ENCODE measurements at places on chromosomes 3 and 15. TPM values are rescaled to one million over a fixed set of nuclear protein-coding genes. Genes with fewer than 3 reads are reported as not detected.

GRCh38 chr3:13134166-13134878 is 61.1 kb upstream of the IQSEC1 start:
- no peak for DNase-seq

DNA sequence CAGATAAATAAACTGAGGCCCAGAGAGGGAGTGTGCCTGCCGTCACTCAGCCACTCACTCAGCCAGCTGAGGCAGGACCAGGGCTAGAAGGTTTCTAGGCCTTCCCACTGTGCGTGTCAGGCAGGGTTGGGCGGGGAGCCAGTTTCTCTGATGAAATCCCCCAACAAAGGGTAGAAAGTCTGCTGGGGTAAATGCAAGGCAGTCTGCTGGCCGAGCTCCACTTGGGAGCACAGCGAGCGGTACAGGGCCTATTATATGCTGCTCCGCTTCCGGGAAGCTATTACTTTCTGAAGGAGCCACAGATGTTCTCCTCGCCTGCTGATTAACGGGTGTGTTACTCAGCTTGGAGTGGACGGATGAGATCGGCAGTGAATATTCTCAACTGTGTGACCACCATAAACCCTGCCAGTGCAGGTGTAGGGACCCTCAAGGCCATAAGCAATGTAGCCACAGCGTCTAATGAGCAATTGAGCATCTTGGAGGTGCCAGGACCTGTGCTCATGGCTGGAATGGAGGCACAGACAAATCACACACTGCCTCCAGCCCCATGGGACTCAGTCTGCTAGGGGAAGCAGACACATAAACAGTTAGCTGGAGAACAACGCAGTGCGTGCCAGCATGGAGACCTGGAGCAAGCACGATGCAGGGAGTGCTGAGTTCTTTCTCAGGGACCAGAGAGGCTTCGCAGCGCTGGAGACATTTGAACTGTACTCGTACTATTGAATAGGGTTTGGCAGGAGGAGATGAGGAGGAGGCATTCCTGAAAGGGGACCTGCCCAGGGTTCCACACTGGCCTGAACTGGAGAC is 42.1 kb downstream of the CORO2B start:
- no peak for DNase-seq

GRCh38 chr15:70291305-70292075 is 193.8 kb upstream of the TLE3 start:
- DNase-seq, result no peak

GRCh38 chr3:191634902-191635301 is 173.9 kb downstream of the PYDC2 start:
- DNase-seq, result no peak

DNA sequence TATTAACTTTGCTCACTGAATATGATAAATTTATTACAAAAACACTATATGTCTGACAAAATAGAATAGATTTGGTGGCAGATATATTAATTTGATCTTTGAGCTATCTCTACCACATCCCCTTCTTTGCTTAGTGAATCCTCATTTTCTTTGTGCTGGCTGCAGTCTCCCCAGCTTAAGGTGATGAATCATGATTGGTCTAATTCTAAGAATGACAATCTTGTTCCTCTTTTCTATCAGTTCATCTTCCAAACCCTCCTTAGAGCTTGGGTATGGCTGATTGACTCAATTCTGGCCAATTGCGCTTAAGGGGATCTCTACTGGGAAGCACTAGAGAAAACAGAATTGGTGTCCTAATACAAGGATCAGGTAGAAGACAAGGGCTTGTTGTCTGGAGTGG is 309.6 kb upstream of the GOLIM4 start:
- DNase-seq, result no peak

DNA sequence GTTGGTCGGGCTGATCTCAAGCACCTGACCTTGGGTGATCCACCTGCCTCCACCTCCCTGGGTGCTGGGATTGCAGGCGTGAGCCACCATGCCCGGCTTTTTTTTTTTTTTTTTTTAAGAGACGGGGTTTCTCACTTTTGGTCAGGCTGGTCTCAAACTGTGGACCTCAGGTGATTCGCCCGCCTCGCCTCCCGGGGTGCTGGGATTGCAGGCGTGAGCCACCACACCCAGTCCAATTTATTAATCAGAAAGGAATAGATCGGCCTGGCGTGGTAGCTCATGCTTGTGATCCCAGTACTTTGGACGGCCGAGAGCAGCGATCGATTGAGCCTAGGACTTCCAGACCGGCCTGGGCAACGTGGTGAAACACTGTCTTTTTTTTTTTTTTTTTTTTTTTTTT is 13.9 kb upstream of the GOLGA8M start:
- no peak for DNase-seq

DNA sequence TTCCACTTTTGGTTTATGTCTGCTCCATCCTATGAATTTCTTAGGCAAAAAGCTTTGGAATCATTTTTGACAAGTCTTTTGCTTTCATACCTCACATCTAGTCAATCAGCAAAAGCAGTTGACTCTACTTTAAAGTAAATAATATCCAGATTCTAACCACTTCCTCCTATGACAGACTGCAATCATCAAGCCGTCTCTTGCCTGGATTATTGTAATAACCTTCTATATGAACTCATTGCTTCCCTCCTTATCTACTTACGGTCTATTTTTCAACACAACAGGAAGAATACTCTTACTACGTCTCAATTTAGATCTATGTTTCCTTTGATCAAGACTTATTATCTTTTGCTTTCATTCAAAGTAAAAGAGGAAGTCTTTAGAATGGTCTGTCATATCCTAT is 20.7 kb downstream of the CLDN1 start:
- no peak for DNase-seq

GRCh38 chr3:54356261-54357045 is 234.1 kb downstream of the CACNA2D3 start:
- DNase-seq, result no peak

DNA sequence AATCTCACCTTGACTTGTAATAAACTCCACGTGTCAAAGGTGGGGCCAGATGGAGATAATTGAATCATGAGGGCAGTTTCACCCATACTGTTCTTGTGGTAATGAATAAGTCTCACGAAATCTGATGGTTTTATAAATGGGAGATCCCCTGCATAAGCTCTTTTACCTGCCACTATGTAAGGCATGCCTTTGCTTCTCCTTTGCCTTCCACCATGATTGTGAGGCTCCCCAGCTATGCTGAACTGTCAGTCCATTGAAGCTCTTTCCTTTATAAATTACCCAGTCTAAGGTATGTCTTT is 45.5 kb downstream of the SUCNR1 start:
- no peak for DNase-seq

DNA sequence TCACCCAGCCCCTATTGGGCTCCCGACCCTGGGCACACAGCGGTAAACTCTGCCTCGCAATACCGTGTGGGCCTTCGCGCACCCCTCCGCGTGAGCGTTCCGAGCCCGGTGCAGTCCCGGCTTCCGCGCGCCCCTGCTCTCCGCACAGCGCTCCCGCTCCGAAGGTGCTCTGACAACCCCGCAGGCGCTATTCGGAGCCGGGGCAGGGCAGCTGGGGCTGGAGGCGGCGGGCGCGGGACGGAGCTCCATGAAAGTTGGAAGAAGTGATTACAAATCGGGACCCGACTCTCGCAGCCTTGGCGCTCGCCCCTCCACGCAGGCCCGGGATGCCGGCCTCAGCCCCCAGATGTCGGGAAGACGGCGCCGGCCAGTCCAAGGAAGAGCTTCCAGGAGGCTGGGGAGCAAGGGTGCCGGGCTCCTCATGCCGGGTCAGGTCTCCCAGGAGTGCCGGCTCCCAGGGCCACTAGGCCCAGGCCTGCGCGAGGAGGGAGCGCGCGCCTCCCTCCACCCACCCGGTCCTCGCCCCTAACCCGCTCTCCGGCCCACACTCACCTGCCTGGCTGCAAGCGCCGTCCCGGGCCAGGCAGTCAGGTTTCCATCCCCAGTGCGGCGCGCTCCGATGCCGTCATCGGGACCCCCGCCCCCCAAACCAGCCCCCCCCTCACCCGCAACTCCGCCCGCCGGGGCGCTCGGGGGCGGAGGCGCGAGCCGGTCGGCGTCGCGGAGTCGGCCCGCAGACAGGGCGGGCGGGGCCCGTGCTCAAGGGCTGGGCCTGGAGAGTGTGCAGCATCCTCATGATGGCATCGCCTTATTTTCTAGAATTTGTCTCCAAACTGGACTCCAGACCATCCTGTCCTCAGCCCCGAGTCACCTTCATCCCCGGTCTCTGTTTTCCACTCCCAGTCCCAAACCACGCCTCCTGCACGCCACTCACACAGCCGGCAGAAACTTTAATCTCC is at the start of gene KIF7:
KIF7 (minus strand) TSS at position 621 of the 959 bp plus-strand sequence. CDS start 2,537 bp downstream, outside the sequence.
- no peak for DNase-seq

GRCh38 chr3:102038477-102039142 is 189.3 kb downstream of the NFKBIZ start:
- no peak for DNase-seq

GRCh38 chr3:43525386-43525785 is 96.4 kb downstream of the ANO10 start:
- no peak for DNase-seq

DNA sequence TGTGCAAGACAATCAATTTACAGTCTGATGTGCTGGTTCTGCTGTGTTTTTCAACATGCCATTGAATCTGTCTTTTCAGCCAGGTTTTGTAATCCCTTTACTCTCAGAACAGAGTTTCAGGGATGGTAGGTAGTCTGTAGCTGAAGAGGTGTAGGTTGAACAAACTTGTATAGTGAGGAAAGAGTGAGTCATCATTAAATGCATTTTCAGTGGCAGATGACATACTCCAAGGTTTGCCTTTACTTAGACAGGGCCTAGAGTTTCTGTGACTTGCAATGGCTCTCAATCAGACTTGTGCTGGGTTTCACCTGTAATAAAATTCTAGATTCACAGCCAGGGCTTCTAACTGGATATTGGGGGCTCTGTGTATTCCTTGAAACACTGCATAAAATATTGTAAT is 94.6 kb downstream of the CYP19A1 start:
- DNase-seq, result no peak

- DNase-seq, result no peak
Measured at GRCh38 chr3:195828762-195829161, 17.0 kb upstream of the MUC4 start.

GRCh38 chr15:74251131-74251811 is 15.1 kb downstream of the CCDC33 start:
- no peak for DNase-seq

- no peak for DNase-seq
Measured at GRCh38 chr15:69729167-69729748, 276.6 kb downstream of the RPLP1 start.

DNA sequence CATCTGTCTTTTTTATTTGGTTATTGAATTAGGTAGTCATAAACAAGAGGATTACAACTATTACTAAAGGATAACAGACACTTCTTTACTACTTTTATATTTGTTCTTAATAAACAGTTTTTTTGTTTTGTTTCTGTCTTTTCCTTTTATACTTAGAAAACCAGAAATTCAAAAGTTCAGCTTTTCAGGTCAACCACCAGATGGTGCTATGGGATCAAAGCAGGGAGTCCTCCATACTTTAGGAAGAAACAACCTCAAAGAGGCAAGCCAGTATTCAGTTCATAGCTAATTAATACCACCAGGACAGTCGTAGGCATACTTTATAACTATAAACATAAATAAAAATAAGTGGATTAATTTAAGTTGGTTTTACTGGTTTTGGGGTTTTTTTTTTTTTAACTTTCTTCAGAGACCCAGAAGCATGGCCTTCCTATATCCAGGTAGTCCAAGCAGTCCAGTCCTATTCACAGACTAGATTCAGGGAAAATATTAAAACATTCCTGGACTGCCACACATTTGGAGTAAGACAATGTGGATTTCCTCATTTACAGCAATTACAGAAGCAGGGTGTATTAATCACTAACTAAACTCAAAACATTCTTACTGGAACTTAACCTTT is 16.0 kb upstream of the EID1 start:
- DNase-seq, result peak; percentile 51

DNA sequence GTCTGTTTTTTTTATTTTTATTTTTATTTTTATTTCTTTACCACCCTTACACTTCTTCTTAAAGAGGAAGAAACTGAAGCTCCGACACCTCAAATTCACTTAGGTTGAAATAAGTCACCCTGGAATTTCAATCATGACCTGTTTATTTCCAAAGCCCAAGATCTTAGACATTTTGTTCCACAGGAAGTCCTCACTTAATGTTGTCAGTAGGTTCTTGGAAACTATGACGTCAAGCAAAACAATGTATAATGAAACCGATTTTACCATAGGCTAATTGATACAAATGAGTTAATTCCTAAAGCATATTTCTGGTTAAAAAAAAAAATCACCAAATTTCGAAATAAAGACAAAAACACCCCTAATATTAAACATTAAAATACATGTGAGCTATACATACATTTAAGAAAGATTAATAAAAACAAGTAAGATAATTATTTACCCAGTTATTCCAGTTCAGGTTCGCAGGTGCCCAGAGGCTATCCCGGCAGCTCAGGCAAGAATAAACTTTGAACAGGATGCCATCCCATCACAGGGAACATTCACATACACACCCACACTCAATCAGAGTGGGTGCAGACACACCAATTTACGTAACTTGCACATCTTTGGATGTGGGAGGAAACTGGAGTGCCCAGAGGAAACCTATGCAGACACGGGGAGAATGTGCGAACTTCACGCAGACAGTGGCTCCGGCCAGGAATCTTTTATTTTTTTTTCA is 391.0 kb downstream of the RAP2B start:
- DNase-seq, result no peak

GRCh38 chr15:44096596-44096995 is 98.5 kb downstream of the FRMD5 start:
- no peak for DNase-seq

DNA sequence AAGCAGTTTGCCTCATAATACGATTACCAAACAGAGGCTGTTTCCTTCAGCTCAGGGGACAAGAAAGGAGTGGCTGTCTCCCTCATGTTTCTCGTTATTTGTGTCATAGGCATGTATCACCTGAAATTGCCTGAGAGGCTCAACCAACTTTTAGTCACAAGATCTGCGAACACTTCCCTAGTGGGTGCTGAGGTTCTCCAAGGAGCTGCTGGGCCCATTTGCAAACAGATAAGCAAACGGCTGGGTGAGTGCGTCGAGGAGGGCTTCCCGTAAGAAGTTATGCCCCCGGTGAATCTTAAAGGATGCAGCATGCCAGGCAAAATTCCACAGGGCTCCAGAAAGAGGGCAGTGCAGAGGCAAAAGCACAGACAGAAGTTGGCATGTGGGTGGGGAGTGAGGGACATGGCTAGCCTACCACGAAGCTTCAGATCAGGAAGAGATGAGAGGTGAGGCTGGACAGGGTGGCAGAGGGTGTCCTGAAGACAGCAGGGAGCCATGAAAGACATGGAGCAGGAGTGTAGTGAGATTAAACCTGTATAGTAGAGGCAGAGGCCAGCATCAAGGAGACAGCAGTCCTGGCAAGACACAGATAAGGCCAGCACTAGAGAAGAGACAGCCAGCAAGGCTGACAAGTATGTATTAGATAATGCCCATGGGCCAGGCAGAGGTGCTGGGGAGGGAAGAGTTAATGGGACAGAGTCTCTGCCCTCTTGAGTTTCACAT is 4.0 kb upstream of the GP9 start:
- DNase-seq, result no peak

The CD200 gene
- 0.92 TPM for total RNA-seq

The CRTAP gene
- 171 TPM for total RNA-seq

The ICE2 gene
- total RNA-seq, result 41.8 TPM

The CCR5 gene
- not detected for total RNA-seq

The SEMA7A gene
- total RNA-seq, result 15.3 TPM

The STXBP5L gene
- not detected for total RNA-seq

The CELF6 gene
- total RNA-seq, result 1.5 TPM

The CCDC50 gene
- 144 TPM for total RNA-seq

The MLH1 gene
- total RNA-seq, result 25.1 TPM

The DUOX2 gene
- not detected for total RNA-seq

The NANOGP8 gene
- total RNA-seq, result not detected
